NCI-H2081 treated with DMSO at 0.1 percent for 48 hours (cell line): ENCODE measurements at places on chromosomes 2 and 18.
A peak's percentile ranks its signal among the peaks of the same experiment; 100 is the strongest.

GRCh38 chr2:168456521-168457189 lies 583 bp downstream of the CERS6 start:
- DNase-seq: no peak

- DNase-seq: no peak
Observed at GRCh38 chr18:47877892-47878291, 52.6 kb downstream of the SMAD2 start.

GRCh38 chr2:134665727-134666506 lies 52.9 kb downstream of the TMEM163 start:
- DNase-seq: no peak

GRCh38 chr2:237280939-237281338 lies 133.0 kb downstream of the COL6A3 start:
- no peak for DNase-seq

DNA sequence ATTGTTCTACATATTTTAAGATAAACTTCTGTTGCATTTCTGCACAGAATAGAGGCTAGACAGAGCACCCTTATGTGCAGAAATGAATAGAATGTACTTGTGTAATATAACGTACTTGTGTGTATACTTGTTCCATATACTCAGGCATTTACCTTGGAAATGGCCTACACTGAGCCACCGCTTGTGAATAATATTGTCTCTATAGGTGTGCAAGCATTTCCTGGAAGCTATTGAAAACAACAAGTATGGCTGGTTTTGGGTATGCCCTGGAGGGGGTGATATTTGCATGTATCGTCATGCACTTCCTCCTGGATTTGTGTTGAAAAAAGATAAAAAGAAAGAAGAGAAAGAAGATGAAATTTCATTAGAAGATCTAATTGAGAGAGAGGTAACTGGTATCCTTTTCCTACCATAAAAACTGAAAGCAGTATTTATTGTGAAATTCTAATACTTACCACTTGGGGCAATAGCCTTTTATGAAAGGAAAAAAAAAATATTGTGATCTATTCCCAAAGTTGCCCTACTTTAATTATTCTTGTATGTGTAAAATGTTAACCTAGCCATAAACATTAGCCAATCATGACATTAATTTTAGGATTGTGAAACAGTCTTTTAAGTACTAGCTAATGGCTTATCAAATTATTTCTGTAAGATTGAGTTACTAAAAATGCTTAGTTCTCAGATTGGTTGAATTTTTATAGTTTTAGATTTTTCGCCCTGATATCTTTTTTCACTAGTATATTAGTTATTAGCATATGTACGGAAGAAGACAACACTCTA lies 18.0 kb downstream of the ZC3H15 start:
- DNase-seq: peak; percentile 32

DNA sequence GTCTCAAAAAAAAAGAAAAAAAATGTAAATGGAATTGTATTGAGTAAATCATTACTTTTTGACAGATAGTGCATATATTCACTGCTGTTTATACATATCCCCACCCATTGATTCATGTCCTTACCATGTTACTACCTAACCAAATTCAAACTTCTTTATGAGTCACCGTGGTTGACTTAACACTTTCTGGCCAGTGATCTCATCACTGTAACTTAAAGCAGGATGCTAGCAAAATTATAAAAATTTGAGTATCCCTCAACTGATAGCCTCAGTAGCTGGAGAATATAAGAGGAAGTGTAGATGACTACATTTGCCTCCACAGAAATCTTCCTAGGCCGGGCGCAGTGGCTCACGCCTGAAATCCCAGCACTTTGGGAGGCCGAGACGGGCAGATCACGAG lies 13.4 kb downstream of the CNOT9 start:
- no peak for DNase-seq

DNA sequence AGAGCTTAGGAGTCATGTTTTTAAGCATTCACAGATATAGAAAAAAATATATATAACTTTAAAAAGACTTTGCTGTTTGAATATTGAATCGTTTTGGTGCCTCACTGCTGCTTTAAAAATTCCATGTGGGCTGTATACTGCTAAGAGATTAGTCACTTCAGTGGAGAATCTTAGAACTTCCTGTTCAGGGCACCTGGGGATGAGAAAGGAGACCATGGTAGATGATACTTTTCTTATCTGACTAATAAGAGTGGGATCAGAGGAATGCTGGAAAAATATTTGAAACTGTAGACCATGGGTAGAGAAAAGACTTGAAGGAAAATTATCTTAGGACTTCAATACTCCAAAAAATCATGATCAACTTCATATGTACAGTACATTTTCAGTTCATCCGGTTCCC lies 442.2 kb upstream of the SETBP1 start:
- DNase-seq: no peak

DNA sequence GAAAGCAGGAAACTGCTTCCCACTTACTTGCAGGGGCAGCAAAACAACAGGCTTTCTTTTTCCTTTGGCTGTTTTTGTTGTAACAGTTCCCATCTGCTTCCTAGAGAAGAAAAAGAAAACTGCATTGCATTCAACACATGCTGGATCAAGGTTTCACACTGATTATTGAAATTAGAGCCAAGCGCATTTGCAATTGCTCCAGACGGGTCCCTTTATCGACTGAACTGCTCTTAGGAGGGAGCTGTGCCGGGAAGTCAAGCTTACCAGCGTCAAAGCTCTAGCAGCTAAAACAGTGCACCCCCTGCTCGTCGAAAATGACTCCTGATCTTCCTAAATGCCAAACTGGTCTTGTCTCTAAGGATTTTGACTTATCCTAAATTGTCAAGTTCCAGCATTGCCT lies 164.0 kb upstream of the SESTD1 start:
- no peak for DNase-seq

GRCh38 chr2:49860834-49861233 lies 706.5 kb upstream of the FSHR start:
- DNase-seq: no peak

- no peak for DNase-seq
Observed at GRCh38 chr2:162085090-162085891, 11.3 kb upstream of the DPP4 start.

DNA sequence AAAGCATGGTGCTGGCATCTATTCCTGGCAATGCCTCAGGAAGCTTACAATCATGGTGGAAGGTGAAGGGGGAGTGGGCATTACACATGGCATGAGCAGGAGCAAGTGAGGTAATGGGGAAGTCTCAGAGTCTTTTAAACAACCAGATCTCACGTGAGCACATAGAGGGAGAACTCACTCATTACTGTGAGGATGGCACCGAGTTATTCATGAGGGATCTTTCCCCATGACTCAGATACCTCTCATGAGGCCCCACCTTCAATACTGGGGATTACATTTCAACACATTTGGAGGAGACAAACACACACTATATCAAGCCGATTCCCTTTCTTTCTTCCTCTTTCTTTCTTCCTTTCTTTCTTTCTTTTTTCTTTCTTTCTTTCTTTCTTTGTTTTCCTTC lies 47.9 kb upstream of the FANCL start:
- no peak for DNase-seq

GRCh38 chr2:108220942-108221541 lies 18.7 kb upstream of the SULT1C3 start:
- DNase-seq: no peak

DNA sequence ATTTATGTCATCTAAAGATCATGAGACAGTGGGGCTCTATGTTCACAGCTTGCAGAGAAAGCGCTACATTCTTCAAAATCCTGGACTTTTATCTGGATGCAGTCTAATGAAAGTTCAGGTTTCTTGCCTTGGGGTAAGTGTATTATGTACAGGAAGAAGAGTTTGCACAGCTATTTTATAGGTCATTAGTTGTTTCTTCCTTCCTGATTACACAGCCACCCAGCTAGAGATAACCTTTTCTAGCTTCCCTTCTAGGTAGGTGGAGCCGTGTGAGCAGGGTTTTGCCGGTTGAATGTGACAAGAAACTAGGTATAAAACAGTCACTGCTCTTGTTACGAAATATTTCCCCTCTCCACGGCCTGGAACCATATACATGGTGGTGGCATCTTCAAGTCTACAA lies 800.8 kb upstream of the SOX11 start:
- DNase-seq: no peak

- peak; percentile 73 for DNase-seq
Observed at GRCh38 chr18:3294435-3295080, 32.6 kb downstream of the MYL12B start.

GRCh38 chr2:200247494-200247893 lies 59.0 kb upstream of the SPATS2L start:
- no peak for DNase-seq

DNA sequence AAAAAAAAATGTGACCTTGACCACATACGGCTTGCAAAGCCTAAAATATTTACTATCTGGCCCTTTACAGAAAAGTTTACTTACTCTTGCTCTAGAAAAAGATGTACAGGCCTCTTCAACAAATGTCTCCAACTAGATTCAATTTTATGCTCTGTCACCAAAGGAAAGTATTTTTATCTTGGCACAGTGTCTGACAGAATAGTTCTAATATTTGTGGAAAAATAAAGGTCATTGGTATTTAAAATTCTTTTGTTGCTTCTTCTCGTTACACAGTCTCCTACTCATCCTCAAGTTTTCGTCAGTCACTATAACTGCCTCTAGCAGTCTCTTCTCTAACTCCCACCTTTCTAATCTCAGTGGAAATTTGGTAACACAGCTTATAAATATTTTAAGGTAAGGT lies 1.4 kb downstream of the RBKS start:
- DNase-seq: no peak

DNA sequence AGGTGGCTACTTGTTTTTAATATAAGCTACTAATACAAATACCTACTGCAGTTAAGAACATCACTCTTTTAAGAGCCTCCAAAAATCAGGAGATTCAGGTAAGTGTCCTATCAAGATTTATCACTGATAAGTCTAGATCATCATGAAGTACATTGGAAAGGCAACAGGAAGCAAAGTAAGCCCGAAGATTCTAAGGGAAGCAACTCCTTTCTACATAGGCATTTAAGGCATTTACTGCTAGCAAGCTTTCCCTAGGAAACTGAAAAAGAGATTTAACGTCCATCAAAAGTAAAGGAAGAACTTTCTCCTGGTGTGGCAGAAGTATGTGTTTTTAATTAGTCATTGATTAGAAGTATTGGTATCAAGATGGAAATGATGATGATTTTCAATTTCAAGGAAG lies 3.7 kb downstream of the STK17B start:
- DNase-seq: no peak

GRCh38 chr2:111654829-111655228 lies 229.2 kb downstream of the ANAPC1 start:
- DNase-seq: no peak

GRCh38 chr2:48946449-48947048 lies 191.0 kb upstream of the LHCGR start:
- peak; percentile 69 for DNase-seq

DNA sequence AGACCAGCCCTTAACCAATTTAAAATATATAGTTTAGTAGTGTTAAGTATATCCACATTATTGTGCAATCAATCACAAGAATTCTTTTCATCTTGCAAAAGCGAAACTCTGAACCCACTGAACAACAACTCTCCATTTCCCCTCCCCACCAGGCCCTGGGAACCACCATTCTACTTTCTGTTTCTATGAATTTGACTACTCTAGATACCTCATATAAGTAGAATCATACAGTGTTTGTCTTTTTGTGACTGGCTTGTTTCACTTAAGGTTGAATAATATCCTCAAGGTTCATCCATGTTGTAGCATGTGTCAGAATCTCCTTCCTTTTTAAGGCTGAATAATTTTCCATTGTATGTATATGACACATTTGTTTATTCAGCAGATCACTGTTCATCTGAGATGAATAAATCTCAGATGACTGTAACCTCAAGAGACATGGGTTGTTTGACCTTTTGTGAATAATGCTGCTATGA lies 8.1 kb upstream of the SOS1 start:
- DNase-seq: no peak

- DNase-seq: no peak
Observed at GRCh38 chr18:6004119-6004518, 108.8 kb upstream of the TMEM200C start.

- DNase-seq: no peak
Observed at GRCh38 chr2:74548900-74549826, 4.6 kb downstream of the LOXL3 start.

DNA sequence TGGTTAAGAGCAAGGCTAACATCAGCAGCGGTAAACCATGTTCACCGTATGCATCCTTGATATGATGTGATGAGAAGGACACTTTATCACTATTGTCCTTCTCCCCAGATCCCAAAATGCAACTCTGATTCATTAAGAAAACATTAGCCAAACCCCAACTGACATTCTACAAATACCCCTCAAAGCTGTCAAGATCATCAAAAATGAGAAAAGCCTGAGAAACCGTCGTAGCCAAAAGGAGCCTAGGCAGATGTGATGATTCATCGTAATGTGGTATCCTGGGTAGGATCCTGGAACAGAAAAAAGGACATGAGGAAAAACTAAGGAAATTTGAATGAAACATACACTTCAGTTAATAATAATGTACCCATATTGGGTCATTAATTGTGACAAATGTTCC lies 67.3 kb upstream of the ST6GAL2 start:
- DNase-seq: no peak

DNA sequence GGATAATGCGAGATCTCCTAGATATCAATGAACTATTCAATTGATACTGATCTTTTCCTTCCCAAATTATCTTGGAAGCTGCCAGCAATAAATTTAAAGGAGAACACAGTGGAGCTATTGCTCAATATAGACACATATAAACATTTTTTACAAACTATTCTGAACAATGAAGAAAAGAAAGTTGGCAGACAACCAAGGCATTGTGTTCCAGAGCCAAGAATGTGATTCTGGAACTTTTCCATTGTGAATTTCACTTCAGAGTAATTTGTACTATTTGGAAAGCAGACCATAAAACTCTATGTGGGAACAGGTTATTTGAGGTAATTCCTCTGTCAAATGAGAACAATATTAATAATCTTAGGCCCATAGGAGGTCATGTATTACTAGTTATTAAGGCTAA lies 588.2 kb downstream of the IRS1 start:
- no peak for DNase-seq

DNA sequence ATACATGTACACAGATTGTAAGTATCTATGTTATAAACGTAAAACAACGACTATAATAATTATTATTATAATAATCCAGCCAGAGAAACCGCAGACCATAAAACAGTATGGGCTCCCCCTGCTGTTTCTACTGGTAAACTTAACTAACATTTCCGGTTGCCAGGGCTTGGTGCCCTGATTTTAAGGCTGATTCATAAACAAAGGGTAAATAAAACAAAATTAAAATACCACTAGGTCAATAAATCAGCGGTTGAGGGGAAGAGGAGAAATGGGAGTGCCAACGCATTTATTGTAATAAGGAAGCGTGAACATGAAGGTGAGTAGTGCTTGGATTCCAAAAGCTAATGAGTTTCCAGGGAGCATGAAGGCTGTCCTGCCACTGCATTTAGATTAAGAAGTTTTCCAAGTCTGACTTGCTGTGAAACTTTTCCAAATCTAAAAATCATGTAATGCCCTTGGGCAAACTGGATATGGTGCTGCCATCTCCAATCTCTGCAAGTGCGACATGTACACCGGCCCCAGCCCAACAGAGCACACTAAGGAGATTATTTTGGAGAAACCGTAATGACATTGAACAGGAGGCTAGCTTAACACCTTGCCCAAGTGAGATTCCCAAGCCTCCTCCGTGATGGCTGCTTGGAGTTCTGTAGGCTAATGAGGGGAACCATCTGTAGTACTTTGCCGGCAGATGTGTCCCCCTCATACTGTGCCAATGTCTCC lies 50.7 kb upstream of the HNRNPA3 start:
- DNase-seq: no peak

GRCh38 chr18:11909061-11909455 lies 941 bp upstream of the MPPE1 start:
- no peak for DNase-seq

GRCh38 chr2:12338946-12339697 lies 377.6 kb upstream of the TRIB2 start:
- DNase-seq: no peak

- DNase-seq: no peak
Observed at GRCh38 chr2:38835990-38836389, 39.7 kb downstream of the DHX57 start.

- DNase-seq: no peak
Observed at GRCh38 chr2:234970477-234970882, 18.7 kb downstream of the SH3BP4 start.
